ENCODE measurements at places on chromosomes 12 and 14.

- DNase-seq, result no peak
Measured at GRCh38 chr14:91732859-91733477, 1.1 kb upstream of the CATSPERB start.

DNA sequence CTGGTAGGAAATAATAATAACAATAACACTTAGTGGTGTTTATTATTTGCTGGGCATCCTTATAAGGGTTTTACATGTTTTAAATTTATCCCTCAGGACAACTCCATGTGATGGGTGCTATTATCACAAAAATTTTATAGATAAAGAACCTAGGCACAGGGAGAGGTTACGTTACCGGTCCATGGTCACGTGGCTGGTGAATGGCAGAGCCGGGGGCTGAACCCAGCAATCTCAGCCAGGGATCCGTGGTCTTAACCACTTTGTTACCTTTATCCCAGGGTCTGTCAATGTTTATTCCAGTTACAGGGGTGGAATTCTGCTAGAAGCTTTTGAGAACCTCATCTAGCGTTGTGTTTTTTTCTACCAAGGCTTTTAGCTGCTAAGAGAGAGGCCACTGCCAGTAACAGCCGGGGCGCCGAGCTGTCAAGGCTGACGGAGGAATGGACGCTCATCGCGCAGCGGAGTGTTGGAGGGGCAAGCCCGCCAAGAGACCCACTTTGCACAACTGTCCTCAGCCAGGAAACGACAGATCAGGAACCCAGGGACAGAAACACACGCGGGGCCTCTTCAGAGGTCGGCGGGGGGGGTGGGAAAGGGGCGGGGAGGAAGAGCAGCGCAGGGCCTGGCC lies 418 bp downstream of the AMN1 start:
- peak; percentile 55 for DNase-seq

GRCh38 chr14:65079201-65079600 lies 23.1 kb downstream of the MAX start:
- DNase-seq, result no peak

DNA sequence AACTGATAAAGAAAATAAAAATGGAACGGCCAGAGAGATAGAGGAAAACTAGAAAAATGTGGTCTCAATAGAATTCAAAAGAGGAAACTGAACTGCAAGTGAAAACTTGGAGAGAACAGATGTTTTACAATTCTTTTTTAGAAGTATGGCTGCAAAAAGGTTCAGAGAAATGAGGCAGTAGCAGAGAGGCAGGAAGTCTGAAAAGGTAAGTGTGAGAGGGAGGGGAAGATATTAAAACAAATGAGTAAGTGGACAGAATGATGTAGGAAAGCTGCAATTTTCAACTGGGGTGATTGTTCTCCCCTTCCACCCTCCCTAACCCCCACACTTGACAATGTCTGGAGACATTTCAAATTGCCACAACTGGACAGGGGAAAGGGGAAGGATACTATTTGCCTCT lies 12.9 kb downstream of the BTBD7 start:
- no peak for DNase-seq

DNA sequence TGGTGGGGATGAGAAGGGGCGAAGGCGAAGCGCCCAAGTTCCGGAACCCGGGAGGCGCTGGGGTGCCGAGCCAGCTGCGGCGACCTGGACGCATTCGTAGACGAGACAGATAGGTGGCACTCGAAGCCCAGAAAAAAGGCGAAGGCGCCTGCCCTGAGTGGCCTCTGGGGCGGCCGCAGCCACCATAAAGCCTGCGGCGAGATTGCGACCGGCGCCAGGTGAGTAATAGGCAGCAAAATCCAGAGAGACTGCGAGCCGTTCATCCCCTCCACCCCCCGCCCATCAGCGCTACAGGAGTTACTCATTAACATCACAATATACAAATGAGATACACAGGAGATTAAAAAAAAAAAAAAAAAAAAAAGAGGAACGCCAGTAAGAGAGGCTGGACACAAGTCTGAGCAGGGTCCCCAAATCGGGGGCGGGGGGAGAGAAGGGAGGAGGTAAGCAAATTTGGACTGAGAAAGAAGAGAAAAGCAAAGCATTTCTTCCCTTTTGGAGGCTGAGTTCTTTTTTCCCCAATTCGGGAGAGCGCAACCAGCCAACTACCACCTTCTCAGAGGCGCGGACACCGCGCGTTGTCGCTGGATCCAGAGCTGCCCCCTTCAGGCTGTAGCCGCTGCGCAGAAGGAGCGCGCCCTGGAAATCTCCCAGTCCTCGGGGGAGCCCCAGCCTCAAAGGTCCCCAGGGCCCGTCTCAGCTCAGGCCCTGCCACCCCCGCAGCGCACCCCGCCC lies 15.7 kb downstream of the TBX3 start:
- peak; percentile 67 for DNase-seq

DNA sequence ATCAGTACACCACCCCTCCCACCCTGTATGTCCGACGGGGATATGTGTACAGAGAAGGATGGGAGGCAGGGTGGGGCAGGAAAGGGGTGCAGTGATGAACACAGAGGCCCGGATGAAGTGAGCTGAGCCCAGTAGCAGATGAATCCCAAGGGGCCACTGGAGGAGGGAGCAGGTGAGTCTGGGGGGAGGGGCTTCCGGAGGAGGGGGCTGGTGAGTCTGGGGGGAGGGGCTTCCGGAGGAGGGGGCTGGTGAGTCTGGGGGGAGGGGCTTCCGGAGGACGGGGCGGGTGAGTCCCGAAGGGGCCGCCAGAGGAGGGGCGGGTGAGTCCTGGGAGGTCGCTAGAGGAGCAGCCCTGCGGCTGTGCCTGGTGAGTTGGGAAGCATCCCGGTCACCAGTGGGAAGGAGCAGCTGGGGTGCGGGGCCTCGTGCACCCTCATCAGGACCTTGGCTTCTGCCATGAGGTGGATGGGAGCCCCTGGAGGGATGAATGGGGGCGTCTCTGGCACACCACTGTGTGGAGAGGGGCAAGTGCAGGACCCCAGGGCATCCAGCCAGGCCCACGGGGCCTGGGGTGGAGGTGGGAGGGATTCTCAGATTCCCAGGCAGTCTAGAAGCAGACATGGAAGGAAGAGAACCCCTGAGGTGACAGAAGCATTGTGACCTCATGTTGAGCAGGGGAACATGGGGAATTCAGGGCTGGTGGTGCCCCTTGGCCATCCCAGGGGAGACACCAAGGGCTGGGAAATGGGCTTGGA lies 14.0 kb downstream of the BEGAIN start:
- DNase-seq, result no peak

- no peak for DNase-seq
Measured at GRCh38 chr14:105739331-105740102, 213.1 kb downstream of the TMEM121 start.

DNA sequence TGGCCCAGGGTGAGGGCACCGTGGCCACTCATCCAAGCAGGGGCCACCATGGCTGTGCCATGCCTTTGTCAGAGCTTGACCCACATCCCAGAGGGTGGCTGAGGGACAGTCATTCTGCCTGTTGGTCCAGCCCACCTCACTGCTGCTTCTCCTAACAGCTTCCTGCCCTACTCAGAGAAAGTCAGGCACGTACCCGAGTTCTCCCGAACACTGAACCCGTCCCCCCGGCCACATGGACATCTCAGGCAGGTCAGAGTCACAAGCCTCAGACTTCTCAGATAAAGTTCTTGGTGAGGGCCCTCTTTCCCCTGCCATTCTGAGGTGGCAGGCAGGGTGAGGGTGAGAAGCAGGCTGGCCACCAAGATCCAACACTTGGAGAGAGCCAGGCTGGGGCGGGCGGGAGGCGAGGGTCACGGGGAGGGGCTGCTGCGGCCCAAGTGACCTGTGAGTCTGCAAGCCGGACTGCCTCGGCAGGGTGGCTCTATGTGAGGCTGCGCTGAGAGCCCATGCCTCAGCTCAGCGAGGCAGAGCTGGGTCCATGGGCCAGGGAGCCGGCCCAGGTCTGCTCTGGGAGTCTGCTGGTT lies 317.8 kb downstream of the TMEM121 start:
- DNase-seq, result no peak

GRCh38 chr12:88310069-88310468 lies 168.0 kb downstream of the TMTC3 start:
- DNase-seq, result no peak

GRCh38 chr14:68168460-68169109 lies 349.0 kb downstream of the RAD51B start:
- no peak for DNase-seq

DNA sequence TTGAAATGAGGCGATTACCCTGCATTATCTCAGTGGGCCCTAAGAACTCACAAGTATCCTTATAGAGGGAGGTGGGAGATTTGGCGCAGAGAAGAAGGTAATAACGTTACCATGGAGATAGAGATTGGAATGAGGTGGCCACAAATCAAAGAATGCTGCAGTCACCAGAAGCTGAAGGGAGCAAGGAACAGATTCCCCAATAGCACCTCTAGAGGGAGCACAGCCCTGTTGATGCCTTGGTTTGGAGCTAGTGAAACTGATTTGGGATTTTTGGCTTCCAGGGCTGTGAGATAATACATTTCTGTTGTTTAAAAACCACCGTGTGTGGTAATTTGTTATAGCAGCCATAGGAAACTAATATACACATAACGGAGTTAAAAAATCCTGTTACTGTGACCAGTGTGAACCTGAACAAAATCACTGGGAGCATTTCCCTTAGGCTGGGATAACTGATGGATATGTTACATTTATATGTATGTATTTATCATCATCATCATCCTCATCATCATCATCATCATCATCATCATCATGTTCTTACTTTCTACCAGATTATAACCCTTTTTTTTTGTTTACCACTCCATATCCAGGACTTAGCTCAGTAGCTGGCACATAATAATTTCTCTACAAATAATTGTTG lies 100.3 kb downstream of the LIN7A start:
- DNase-seq, result peak; percentile 16

GRCh38 chr12:76670776-76671175 lies 93.1 kb upstream of the ZDHHC17 start:
- DNase-seq, result no peak

DNA sequence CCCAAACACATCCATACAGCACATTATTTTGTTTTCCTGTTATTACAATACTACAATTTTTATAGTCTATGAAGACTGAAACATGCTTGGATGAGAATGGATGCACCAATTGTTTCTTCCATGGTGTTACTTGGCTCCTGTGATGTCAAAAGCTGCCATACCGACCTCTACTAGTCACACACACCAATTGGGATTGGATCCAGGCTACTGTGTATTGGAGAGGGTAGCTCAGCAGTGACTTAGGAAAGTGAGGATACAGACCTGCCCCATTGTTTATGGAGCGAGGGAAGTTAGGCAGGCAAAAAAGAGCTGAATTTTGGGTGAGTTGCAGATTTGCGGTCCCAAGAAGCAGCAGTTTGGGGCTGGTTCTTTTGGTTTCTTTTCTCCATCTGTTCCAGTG lies 30.8 kb upstream of the AKAP6 start:
- no peak for DNase-seq

DNA sequence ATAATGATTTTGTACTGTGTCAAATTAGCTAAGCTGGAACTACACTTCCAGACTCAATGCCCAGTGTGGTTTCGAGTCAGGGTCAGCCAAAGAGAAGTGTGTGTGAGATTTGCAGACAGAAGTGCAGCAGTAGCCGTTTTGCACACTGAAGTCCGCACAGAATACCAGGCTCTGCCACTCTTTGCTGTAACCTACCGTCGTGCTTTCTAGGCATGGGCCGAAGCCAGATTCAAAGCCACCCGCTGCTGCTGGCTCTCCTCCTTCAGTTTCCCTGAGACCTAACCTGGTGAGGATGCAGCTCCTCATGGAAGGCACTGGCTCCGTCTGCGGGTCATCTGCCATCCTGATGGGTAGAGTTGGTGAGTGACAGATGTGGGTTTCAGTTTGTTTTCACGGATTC lies 48.8 kb downstream of the LRTM2 start:
- DNase-seq, result no peak

GRCh38 chr12:38761636-38762342 lies 143.6 kb downstream of the CPNE8 start:
- DNase-seq, result no peak

- no peak for DNase-seq
Measured at GRCh38 chr14:93234798-93235197, 27.7 kb downstream of the UBR7 start.

- no peak for DNase-seq
Measured at GRCh38 chr12:45615268-45615667, 114.2 kb upstream of the ARID2 start.

DNA sequence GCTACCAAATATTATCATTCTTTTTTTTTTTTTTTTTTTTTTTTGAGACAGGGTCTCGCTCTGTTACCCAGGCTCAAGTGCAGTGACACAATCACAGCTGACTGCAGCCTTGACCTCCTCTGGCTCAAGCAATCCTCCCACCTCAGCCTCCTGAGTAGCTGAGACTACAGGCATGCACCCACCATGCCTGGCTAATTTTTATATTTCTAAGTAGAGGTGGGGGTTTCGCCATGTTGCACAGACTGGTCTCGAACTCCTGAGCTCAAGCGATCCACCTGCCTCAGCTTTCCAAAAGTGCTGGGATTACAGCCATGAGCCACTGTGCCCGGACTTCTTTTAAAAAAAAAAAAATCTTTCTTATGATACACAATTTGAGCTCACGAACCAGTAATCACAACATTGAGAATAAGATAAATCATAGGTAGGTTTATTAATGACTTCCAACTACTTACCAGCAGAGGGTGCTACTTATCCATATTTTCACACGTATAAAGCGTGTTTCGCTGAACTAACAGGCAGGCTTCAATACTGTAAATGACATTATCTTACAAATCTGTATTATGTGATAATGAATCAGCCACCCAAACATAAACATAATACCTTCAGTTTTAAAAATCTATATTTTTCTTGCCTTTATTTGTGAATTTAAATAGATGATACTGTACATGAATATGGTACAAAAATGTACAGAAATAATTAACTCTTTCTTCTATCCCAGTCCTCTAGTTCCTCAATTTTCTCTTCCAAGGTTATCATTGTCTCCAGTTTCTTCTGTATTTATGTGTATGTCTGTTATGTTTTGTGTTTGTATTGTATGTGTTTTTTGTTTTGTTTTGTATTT lies 42.5 kb upstream of the BCAT1 start:
- no peak for DNase-seq

DNA sequence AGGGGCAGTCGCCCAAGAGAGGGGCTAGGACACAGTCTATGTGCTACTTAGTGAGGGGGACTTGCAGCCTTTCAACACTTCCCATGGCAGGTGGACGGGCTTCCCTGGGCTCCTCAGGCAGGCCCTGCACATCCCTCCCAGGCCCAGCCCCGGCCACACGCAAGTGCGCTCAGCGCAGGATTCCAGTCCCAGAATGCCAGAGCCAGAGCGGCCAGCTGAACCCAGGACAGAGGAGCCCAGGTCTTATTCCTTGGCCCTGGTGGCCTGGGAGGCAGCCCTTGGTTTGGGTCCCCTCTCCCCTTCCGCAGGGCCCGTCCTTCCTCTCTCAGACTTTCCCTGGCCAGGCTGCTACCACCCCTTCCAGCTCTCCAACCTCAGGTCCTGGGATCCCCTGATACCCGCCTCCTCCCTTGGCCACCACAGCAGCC lies 12.0 kb downstream of the DLK1 start:
- no peak for DNase-seq

Measured in head of caudate nucleus (tissue), 42 donors.